Activated CD4-positive, alpha-beta T cell treated with anti-CD3 and anti-CD28 coated beads, Interleukin-10, Interleukin-2, amounts not matched to agents 100 ng/mL and 50 ng/mL, durations not matched to agents 16 hours and 8 hours (primary cell): ENCODE measurements at places on chromosomes 13 and 19.

DNA sequence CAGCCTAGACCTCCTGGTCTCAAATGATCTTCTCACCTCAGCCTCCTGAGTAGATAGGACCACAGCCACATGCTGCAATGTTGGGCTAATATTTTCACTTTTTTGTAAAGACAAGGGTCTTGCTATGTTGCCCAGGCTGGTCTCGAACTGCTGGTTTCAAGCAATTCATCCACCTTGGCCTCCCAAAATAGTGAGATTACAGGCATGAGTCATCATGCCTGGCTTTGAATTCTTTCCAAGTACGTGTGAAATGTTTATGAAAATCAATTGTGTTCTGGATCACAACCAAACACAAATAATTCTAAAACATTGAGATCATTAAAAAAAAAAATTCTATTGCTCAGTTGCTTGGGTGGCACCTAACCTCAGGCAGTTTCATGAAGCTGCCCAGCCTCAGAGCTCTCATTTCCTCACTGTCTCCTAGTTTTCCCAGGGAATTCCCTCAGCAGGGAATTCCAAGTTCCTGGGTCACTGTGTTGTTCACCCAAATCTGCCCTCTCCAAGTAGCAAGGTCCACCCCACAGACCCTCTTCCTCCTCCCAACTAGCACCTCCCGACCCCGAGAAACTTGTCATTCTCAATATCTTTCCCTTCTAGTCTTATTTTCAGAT is 44.8 kb downstream of the ING1 start:
- DNase-seq, result no peak

DNA sequence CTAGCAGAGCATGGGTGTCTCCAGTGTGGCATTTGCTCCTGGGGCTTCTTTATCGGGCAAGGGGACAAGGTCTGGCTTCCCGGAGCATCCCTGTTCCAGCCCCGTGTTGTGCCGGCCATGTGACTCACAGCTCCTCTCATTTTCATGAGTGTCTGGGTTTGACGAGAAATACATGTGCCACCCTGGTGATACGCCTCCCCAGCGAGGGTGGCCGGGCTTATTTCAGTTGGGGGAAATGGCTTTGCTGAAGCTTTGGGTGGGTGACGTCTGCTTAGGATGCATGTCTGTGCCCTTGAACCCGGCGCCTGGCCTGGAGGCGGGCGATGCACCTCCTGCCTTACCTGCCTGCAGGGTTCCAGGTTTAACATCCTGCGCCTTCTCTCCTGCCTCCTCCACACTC is 61.9 kb upstream of the LDLR start:
- DNase-seq, result no peak

DNA sequence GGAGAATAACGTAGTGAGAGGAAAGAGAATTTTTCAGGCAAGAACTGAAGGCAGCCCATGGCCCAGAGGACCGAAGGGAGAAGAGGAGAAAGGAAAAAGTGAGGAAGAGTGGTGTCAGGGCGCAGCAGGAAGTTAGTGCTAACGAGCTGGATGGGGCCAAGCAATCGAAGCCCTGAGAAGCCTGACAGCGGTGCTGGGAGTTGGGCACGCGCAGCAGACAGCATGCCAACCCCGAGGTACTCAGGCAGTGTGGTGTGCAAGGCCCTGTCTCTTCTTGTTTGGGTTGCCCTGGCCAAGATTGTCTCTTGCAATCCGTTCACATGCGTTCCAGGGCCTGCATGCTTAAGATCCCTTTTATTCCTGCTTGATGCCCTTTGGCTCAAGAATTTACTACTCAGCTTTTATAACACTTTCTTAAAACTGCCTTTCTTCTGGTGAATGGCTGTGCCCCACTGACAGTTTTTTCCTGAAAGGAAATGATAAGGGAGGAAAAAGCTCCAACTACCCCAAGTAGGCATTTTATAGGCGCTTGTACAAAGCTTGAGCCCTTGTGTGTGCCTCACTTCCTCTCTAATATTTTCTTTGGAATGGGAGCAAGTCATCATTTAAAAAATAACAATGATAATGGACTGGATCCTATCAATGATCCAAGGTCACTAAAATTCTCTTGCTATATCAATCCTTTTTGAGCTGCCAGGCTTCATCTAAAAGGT is 115.4 kb downstream of the FLT1 start:
- DNase-seq, result no peak

- no peak for DNase-seq
Observed at GRCh38 chr13:36151591-36151990, 20.4 kb upstream of the DCLK1 start.
